ENCODE measurements at places on chromosomes 4 and X.

DNA sequence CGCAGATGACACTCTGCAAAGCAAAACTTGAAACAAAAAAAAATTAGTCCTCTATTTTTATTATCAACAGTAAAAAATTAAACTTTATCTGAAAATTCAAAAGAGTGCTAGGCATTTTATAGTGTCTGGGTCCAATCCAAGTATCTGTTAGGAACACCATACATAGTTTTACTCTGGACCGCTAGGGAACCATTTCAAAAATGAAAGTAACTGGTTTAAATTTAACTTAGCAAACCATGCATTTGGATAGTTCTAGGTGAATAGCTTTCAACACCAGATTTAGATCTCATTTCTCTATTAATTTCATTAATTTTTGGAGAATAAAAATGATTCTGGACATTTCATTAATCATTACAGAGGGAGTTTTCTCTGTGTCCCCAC lies 1.2 kb downstream of the KLKB1 start:
- no peak for DNase-seq

- no peak for DNase-seq
Observed at GRCh38 chr4:40216622-40217366, 20.0 kb downstream of the RHOH start.

- DNase-seq, result no peak
Observed at GRCh38 chrX:22481436-22481835, 208.7 kb downstream of the CBLL2 start.

GRCh38 chrX:9887659-9888297 lies 79.4 kb upstream of the CLDN34 start:
- no peak for DNase-seq

GRCh38 chrX:125826080-125826479 lies 340.0 kb downstream of the DCAF12L2 start:
- no peak for DNase-seq

GRCh38 chrX:2176733-2177132 lies 324.0 kb downstream of the DHRSX start:
- DNase-seq, result no peak
